ENCODE measurements at places on chromosomes 6 and 20. TPM values are rescaled to one million over a fixed set of nuclear protein-coding genes. Genes with fewer than 3 reads are reported as not detected.

Gene GRM1
- not detected for total RNA-seq

GRCh38 chr6:150150821-150151646 is 8.2 kb downstream of the PPP1R14C start:
- ATAC-seq, result no peak

GRCh38 chr6:160519603-160520042 is 144.5 kb downstream of the LPA start:
- ATAC-seq, result peak; percentile 4

DNA sequence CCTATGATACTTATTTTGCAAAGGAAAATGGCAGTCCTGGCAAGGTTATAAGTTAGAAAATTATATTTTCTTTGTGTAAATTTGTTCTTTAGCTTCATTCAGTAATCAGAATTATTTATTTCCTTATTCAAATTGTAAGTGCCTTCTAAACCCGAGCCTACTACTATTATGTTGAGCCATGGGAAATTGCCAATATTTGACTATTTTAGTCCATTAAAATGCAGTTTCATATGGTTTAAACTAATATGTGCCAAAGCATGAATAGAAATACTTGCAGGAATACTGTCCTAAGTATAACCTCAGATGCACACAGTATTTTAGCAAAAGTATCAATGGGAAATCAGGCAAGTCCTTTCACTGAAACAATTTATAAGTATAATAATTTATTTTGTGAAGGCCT is 228.4 kb downstream of the LAMA2 start:
- ATAC-seq, result no peak

DNA sequence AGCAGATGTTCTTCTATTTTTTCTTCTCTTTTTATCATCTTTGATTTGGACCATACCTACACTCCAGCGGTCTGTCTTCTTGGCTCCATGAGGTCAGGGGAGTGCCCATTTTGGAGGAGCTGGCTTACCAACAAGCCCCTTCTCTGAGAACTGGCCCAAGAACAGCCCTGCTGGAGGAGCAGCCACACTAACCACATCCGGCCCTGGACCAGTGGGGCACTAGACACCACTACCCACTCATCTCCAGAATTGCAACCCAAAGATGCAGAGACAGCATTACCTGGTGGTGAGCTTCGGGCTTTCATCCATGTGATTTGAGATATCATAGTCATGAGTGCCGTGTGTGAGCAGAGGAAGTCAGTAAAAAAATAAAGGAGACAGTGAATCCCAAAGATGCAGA is 599.4 kb upstream of the CDH4 start:
- ATAC-seq, result no peak

GRCh38 chr20:32969356-32970114 is 34.7 kb downstream of the SUN5 start:
- ATAC-seq, result no peak

DNA sequence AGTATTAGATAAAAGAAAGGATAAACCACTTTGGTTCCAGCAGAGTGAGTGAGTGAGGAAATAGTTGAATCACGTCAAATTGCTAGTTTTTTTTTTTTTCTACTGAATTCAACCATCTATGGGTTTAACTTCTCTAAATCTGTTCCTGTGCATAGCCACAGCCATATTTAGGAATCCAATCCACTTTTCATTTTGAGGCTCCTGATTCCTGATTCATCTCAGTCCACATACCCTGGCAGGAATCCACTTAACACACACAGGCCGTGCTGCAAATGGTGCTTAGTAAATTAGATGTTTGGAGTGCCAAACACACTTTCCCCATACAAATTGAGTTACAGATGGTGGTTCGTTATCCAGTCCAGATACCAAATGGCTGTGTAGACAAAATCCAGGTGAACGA is 220.3 kb downstream of the ALDH8A1 start:
- no peak for ATAC-seq

GRCh38 chr20:15682690-15683089 is 890.6 kb downstream of the KIF16B start:
- ATAC-seq, result no peak

DNA sequence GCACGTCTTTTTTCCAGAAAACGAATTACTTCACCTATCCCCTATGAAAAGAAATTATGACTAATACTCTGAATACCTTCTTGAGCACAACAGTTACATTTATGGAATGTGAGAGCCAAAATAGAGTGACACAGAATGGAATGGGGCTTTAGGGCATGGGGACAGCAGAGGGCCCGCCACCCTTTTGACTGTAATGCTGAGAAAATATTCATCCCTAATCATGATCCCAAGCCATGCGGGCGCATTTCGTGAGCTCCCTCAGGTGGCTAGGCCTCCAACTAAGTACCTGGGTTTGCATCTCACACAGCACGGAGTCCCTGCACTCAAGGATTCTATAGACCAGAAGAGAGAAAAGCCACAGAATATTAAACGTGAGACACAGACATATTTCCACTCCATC is 212.6 kb downstream of the SOD2 start:
- ATAC-seq, result no peak

DNA sequence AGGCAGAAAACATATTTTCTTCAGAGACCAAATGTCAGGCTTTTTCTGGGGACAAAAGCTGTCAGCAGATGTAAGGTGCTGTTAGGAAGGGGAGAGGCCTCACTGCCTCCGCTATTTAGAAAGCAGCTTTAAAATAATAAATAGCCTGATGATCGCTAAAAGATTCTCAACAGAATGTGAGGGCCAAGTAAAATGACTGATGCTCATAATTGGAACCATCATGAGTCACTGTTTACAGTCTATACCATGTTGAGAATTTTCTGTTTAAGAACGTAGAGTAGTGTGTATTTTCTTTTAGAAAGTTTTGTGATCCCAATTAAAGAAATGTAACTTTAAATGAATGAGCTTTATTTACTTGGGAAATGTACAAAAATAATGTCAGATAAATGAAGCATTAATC is 220.0 kb downstream of the CLIC5 start:
- ATAC-seq, result no peak

GRCh38 chr6:7992002-7992815 is 72.0 kb downstream of the BLOC1S5 start:
- ATAC-seq, result peak; percentile 90

DNA sequence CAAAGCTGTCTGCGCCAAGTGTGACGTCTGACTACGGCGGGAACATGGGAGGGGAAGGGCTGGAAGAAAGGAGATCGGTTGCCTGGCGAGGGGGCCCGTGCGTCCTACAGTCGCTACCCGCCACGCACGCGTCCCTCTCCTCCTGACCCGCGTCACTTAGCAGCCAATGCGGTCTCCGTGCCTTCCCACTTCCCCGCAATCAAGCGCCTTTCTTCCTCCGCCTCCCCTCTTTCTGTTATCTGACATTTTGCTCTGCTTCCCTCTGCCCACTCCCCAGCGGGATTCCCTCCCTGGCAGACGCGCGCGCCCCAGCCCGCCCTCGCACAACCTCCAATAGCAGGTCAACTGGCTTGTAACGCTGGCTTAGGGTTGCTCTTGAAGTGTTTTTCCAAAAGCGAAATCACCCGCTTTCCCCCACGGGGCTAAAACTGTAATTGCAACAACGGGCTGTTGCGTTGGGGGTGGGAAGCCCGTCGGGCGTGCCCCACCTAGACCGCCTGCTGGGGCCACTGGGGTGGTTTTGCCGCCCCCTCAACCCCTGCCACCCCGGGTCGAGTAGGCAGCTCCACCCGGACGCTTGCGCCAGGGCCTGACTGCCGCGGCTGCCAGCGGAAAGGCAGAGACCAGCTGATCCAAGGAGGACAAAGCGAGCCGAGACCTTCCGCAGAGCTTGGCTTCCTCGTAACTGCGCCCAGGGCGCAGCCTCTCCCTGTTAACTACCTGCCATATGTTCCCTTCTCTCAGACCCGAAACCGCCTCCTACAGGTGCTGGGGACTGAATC is 6.2 kb upstream of the SOX4 start:
- peak; percentile 27 for ATAC-seq

Gene ABHD16B
- not detected for total RNA-seq

- no peak for ATAC-seq
Measured at GRCh38 chr6:43231053-43231452, 1.8 kb upstream of the DNPH1 start.

GRCh38 chr6:54697424-54697823 is 149.1 kb upstream of the FAM83B start:
- no peak for ATAC-seq

Gene GSTA1
- total RNA-seq, result not detected

GRCh38 chr20:51509208-51509607 is 33.3 kb downstream of the NFATC2 start:
- ATAC-seq, result no peak

GRCh38 chr6:141963543-141964295 is 169.0 kb upstream of the GJE1 start:
- ATAC-seq, result no peak

Gene SRMS
- total RNA-seq, result not detected

- ATAC-seq, result peak; percentile 78
Measured at GRCh38 chr6:42118162-42119001, 24.0 kb downstream of the C6orf132 start.

GRCh38 chr6:53441035-53441493 is 92.3 kb upstream of the ELOVL5 start:
- no peak for ATAC-seq

DNA sequence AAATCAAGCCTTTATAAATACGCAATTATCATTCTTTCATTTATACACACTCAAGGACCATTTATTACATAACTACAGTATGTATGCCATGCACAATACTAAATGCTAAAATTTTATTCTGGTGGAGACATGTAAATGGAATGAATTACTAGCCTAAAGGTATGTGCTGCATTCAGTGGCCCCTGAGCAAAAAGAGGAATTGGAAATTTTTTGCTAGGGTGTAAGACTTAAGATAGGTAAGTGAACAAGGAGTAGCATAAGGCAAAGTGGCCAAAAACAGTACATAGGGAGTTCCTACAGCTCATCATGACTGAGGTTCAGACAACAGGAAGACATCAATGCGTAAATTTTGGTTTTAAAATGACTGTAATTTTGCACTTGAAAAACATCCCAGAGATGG is 2.3 kb upstream of the MTFR2 start:
- ATAC-seq, result no peak

GRCh38 chr20:32418376-32418775 is 60.2 kb downstream of the ASXL1 start:
- no peak for ATAC-seq
